Activated T-helper 1 cell treated with Interleukin-2 at 50 U/mL for 16 hours (primary cell): ENCODE measurements at places on chromosomes 16 and 17.

DNA sequence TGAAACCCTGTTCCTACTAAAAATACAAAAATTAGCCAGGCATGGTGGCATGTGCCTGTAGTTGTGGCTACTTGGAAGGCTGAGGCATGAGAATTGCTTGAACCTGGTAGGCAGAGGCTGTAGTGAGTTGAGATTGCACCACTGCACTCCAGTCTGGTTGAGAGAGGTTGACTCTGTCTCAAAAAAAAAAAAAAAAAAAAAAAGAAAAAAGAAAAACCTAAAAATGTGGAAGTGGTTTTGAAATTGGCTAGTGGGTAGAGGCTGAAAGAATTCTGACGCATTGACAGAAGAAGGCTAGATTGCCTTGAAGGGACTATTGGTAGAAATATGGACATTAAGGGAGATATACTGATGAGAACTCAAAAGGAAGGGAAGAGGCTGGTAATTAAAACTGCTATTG lies 33.6 kb upstream of the CPPED1 start:
- DNase-seq = no peak

DNA sequence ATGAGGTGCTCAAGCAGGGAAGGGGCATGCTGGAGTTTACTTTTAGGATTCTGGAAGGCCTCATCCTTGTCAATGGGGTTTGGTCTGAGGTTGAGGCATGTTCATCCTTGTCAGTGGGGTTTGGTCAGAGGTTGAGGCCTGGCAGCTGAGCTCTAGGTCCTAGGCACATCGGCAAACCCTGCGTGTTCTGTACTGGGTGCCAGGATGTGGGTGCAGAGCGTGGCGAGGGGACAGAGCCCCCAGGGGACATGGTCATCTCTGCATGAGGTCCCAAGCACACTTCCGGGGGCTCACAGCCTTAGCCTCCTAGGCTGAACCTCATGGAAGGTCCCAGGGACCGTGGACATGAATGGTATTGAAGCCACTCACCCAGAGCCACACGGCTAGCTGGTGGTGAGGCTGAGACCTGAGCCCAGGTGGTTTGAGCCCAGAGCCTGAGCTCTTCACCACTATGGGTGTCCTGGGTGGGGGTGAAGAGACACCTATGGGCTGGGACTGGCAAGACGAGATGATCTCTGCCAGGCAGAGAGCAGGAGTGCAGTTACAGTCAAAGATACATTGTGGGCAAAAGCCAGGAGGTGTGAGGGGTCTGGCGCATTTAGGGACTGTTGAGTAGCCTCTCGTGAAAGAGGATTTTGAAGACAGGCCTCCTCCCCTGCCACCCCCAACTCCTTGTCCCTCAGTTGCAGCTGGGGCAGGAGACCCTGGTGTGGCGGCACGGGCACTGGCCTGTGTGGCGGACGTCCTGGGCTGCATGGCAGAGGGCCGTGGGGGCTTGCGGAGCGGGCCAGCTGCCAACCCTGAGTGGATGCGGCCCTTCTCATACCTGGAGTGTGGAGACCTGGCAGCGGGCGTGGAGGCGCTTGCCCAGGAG lies 19.3 kb downstream of the FCSK start:
- no peak for DNase-seq

DNA sequence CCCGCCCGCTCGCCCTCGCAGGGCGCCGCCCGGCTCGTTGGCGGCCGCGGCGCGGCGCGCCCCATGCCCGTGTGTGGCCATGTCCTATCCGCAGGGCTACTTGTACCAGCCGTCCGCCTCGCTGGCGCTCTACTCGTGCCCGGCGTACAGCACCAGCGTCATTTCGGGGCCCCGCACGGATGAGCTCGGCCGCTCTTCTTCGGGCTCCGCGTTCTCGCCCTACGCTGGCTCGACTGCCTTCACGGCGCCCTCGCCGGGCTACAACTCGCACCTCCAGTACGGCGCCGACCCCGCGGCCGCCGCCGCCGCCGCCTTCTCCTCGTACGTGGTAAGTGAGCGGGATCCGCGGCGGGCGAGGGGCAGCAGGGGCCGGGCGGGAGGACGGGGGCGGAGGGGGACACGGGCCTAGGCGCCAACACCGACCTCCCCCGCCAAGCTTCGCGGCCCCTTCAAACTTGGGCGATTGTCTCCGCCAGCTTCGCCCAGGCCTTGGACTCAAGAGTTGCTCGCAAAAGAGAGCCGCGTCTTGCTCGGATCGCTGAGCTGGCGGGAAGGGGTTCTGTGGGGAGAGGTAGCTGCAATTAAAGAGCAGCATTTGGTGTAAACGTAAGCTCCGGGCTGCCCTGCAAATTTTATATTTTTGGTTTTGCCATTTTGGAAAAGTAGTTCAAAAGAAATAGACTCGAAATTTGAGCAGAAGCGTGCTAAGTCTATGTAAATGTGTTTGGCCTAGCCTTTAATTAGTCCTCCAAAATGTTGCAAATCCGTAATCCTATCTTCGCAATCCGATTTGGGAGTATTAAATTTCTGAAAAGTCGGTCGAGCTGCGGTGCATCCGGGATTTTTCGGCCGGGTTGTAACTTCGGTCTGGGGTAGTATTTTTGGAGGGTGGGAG lies 702 bp downstream of the IRX5 start:
- DNase-seq = no peak

DNA sequence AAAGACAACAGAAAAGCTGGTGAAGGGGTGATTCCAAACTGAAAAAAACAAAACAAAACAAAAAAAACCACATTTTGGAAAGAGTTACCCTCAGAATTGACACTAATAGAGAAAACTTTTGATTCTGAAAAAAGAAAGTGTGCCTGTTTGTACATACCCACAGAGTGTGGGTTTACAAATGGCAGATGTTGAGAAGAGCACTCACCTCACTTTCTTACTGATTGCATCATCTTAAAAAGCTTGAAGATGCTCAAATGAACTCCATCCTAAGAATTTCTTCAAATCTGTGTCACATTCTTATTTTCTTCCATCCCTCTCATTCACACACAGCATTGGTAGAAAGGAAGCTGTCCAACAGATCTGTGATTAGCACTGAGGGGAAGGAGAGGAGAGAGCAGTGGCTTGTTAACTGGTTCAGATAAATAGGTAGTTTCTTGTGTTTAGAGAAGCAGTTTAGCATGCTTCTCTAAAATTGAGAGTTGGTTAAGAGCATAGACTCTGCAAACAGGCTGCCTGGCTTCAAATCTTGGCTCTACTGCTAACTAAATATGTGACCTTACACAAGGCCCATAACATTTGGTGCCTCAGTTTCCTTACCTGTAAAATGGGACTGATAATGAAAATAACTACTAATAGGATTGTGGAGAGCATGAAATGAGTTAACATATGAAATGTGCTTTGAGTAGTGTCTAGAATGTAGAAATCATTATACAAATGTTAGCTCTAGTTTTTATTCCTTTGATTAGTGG lies 6.9 kb downstream of the GNAO1 start:
- no peak for DNase-seq

- DNase-seq = peak; percentile 84
Measured at GRCh38 chr17:29617125-29617480, 5.6 kb downstream of the CORO6 start.

DNA sequence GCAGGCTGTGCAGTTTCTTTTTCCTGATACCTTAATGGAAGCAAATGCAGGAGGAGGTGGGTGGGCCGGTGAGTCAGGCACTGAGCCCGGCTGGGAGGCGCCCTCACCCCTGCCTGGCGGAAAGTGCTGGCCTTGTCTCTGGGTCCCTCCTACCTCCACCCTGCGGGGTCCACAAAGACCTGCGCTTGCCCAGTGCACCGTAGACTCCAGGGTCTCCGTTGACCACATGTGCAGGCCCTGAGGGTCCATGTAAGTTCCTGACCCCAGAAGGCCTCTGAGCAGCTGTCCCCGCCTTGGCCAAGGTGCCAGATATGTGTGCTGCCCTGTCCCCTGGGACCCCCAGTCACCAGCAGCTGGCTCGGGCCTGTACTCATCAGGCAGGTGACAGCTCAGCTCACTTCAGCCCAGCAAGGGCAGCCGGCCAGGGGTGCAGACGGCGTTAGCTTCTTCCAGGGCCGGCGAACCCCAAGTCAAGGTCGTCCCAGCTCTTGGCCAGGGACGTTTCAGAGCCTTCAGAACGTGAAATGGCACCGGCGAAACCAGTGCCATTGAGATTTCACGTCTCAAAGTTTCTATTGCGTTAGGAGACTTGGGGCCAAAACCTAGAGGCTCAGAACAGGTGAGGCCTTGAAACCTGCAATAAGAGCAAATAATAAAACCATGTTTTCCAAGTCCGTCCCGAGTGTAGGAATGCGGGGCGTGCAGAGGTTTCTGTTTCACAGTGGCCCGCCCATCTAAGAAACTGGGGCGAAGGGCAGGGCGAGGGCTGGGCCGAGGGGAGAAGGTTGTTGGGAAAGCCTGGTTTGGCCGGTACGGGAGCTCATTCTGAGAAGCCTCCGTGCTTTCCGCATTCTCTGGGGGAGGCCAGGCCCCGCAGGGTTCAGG lies 12.1 kb downstream of the METRNL start:
- DNase-seq = no peak

DNA sequence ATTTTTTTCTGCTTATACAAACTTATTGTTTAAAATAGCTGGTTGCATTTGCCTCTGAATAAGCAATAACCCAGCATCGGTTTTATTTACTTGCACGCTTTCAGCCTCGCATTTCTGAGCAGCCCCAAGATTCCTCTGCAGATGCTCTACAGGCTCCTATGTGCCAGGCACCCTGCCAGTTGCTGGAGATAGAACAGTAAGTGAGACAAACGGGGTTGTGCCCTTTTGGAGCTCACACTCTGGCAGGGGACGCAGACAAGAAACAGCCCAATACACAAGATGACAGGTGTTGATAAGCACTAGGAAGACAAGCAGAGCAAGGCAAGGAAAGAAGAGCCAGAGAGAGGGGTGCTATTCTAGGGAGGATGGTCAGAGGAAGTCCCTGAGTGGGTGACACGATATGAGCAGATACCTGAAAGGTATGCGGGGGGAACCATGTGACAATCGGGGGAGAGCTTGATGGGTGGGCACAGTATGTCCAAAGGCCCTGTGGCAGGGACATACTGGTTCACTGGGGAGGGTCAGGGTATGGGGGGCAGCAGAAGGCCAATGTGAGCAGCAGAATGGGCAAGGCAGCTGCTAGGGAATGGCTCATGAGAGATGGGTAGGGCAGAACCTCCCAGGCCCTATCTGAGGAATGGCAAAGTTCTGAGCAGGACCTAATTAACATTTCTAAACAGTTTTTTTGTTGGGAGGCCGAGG lies 18.7 kb upstream of the ADORA2B start:
- no peak for DNase-seq

DNA sequence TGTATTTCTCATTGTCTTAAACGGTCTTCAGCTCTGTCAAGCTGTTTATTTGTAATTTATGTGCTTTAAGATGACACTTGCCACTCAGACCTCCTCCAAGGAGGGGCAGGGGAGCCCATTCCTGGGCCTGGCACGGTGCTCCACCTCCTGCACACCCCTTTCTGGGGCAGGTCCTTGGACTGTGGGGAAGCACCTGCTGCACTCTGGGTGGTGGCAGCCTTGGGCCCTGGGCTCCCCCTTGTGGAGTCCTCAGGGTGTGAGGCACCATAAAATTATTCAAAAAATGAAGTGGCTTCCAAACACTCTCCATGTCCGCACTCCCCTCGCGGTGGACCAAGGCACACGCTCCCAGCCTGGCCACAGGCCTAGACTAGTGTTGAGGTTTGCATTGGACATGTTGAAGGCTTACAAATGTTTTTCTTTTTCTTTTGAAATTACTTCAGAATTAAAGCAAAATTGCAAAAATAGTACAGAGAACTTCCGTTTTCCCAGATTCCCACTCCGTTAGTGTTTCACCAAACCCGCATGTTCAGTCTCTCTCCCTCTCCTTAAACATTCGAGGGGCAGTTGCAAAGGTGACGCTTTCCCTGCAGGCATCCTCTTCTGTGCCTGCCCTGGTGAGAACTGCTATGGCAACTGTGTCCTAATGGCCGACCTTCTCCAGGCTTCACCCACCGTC lies 32.4 kb downstream of the FOXK2 start:
- DNase-seq = peak; percentile 58

DNA sequence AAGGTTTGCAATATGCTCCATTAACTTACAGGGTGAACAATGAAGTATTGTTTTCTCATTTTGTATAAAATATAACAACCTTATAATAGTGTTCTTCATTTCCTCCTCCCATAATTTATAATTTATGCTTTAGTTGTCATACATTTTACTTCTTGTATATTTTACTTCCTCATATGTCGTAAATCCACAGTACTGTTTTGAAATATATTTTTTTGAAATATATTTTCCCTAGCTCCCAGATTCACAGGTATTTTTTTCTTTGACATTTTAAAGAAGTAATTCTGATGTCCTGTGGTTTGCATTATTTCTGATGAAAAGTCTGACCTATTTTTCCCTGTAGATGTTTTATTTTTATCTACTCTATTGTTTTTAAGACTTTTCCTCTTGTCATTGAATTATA lies 52.7 kb downstream of the VMP1 start:
- no peak for DNase-seq
